Activated naive CD8-positive, alpha-beta T cell treated with anti-CD3 and anti-CD28 coated beads, Interleukin-2, amount 50 U/mL, for 24 hours (primary cell): ENCODE measurements at places on chromosomes 1 and 21.

- DNase-seq, result no peak
- peaks cover 50% of the 10 kb centered on the region for H3K4me1 ChIP-seq
- peaks cover 7% of the 10 kb centered on the region for H3K27me3 ChIP-seq
- H3K36me3 ChIP-seq, result no peaks in the 10 kb centered on the region
Measured at GRCh38 chr1:182719553-182719952, 35.2 kb upstream of the RGS8 start.

DNA sequence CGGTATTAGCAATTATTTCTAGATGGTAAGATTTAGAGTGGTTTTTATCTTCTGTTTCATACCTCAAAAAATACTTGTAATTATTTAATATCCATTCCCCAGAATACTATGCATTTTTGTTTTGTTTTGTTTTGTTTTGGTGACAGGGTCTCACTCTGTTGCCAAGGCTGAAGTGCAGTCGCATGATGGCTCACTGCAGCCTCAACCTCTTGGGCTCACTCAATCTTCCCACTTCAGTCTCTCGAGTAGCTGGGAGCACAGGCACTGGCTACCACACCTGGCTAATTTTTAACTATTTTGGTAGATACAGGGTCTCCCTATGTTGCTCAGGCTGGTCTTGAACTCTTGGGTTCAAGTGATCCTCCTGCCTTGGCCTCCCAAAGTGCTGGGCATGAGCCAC is 252.7 kb downstream of the AKT3 start:
- peak overlapping the region; percentile 75 for H3K27ac ChIP-seq
- peaks cover 43% of the 10 kb centered on the region for H3K4me1 ChIP-seq
- H3K36me3 ChIP-seq, result peaks cover 33% of the 10 kb centered on the region
- H3K27me3 ChIP-seq, result no peaks in the 10 kb centered on the region

DNA sequence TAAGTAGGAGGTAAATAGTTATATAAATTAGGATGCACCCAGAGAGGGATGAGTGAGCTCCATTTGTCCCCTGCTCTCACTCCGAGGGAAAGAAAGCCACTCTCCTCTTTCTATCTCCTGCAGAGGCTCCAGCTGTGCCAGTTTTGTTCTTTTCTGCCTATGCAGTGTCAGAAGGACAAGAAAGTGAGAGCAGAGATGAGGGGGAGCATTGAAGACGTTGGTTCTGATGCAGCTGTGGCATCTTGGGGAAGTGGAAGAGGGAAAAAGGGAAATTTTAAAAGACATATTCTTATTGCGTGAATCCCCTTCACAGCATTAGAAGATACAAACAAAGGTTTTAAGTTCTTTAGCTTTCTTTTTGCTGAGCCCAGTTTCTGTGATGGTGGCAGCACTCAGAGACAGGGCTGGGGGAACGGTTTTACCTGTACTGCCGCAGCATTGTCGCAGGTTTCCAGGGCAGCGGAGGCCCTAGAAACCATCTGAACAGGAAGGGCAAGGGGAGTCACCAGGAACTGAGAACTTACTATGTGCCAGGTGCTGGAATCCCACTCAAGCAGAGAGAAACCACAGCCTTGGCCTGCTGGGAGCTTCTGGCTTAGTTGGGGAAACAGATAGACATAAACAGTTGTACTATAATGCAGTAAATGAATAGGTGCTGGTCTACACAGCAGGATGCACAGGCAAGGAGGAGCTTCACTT is 44.9 kb upstream of the USP24 start:
- peak overlapping the region; percentile 29 for H3K27ac ChIP-seq
- H3K36me3 ChIP-seq, result no peaks in the 10 kb centered on the region
- H3K4me3 ChIP-seq, result no peak overlapping the region
- peaks cover 2% of the 10 kb centered on the region for H3K27me3 ChIP-seq
- H3K4me1 ChIP-seq, result peaks cover 22% of the 10 kb centered on the region

GRCh38 chr1:162892906-162893611 is 32.1 kb upstream of the CCDC190 start:
- no peak for DNase-seq
- no peak overlapping the region for H3K4me3 ChIP-seq

DNA sequence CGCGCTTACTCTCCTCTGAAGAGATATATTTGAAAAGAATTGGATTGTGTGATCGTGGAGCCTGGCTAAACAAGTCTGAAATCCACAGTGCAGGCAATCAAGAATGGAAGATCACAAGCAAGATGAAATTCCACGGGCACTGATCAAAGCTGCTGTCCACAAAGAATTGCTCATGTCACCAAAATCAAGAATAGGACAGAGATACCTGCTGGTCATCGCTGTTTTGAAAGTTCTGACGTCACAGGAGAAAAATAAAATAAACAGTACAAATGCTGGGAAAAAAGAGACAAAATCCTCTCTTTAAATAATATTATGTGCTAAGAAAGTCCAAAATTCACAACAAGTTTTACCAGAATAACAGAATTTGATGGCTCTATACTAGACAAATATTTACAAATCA is 12.0 kb upstream of the DESI2 start:
- no peaks in the 10 kb centered on the region for H3K36me3 ChIP-seq
- H3K27ac ChIP-seq, result no peak overlapping the region
- H3K27me3 ChIP-seq, result peaks cover 2% of the 10 kb centered on the region
- DNase-seq, result no peak
- H3K4me3 ChIP-seq, result no peak overlapping the region

DNA sequence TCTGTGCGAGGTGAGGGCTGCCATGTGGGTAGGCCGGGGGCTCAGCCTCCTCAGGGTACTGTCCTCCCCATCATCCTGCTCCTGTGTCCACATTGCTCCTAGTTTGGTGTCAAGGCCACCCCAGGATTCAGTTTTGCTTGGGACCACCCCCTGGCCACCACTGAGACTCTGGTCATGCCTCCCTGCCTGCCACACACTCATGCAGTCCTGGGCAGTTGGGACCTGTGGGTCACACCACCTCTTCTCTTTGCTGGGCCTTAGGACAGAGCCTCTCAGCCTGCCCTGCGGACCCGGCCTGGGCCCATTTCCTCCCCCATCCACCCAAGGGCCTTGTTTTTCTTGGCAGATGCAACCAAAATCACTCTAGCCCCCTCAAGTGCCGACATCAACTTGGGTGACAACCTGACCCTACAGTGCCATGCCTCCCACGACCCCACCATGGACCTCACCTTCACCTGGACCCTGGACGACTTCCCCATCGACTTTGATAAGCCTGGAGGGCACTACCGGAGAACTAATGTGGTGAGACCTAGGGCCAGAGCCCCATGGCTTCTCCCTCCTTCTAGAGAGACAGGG is 19.4 kb downstream of the TMEM81 start:
- H3K27ac ChIP-seq, result no peak overlapping the region
- no peaks in the 10 kb centered on the region for H3K27me3 ChIP-seq
- no peak overlapping the region for H3K4me3 ChIP-seq
- H3K36me3 ChIP-seq, result no peaks in the 10 kb centered on the region
- DNase-seq, result no peak

GRCh38 chr1:15088281-15088971 is 65.1 kb upstream of the TMEM51 start:
- DNase-seq, result no peak
- no peak overlapping the region for H3K4me3 ChIP-seq
- H3K36me3 ChIP-seq, result no peaks in the 10 kb centered on the region
- peaks cover 4% of the 10 kb centered on the region for H3K4me1 ChIP-seq

- no peak overlapping the region for H3K27ac ChIP-seq
- H3K27me3 ChIP-seq, result no peaks in the 10 kb centered on the region
- H3K4me3 ChIP-seq, result no peak overlapping the region
- H3K36me3 ChIP-seq, result no peaks in the 10 kb centered on the region
- no peaks in the 10 kb centered on the region for H3K4me1 ChIP-seq
- no peak for DNase-seq
Measured at GRCh38 chr1:81714636-81715035, 86.1 kb upstream of the ADGRL2 start.

- H3K36me3 ChIP-seq, result no peaks in the 10 kb centered on the region
- H3K27ac ChIP-seq, result peak overlapping the region; percentile 10
- no peaks in the 10 kb centered on the region for H3K27me3 ChIP-seq
- H3K4me3 ChIP-seq, result no peak overlapping the region
- no peak for DNase-seq
- peaks cover 29% of the 10 kb centered on the region for H3K4me1 ChIP-seq
Measured at GRCh38 chr1:193458628-193459027, 272.2 kb upstream of the B3GALT2 start.

GRCh38 chr1:171860696-171861095 is 19.4 kb downstream of the DNM3 start:
- H3K4me3 ChIP-seq, result no peak overlapping the region
- H3K4me1 ChIP-seq, result no peaks in the 10 kb centered on the region
- H3K27me3 ChIP-seq, result peaks cover 18% of the 10 kb centered on the region
- peaks cover 4% of the 10 kb centered on the region for H3K36me3 ChIP-seq

DNA sequence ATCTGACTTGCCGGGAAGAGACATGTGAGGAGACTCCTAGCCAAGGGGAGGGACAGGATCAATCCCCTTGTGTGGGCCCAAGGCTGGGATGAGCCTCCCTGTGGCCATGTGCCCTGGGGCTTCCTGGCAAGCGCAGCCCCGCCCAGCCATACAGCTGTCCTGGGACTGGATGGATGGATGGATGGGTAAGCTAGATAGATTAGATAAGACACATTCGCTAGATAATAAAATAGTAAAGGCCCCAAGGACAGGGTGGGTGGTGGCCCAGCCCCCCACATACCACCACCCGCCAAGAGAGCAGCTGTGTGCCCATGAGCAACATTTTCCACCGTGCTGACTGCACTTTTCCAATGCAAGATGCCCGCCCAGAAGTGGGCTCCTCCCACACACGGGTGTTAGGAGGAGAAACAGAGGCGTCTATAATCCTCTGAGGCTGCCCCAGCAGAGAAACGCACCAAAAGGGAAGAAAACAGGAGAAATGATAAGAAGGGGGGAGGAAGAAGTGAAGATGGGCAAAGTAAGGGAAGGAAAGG is 25.1 kb downstream of the ZBTB17 start:
- peak overlapping the region; percentile 78 for H3K4me3 ChIP-seq
- peak overlapping the region; percentile 100 for H3K27ac ChIP-seq
- peaks cover 90% of the 10 kb centered on the region for H3K4me1 ChIP-seq
- H3K36me3 ChIP-seq, result peaks cover 46% of the 10 kb centered on the region
- DNase-seq, result peak; percentile 88

DNA sequence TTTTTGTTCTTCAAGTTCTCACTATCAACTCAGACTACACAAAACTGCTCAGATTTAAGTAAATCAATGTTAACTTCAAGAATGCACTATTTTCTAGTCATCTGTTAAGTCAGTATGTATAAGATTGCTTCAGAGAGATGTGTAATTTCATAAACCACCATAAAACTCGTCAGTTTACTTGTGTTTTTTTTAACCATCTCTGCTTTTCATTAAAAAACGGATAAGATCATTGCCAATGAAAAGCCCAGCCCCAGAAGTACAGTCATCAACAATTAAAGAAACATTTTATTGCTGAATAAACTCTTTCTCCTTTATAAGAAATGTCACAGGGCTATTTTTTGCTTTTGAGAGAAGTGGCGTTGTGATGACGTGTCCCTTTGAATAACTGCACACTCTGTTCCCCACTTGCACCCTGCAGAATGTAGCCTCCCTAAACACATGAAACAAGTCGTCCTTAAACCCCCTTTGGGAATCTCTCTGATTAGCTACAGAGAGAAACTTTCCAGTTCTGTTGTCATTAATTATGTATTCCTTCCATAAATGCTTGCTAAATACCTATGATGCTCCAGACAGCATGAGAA is 202.7 kb upstream of the FOXD3 start:
- no peaks in the 10 kb centered on the region for H3K36me3 ChIP-seq
- no peak overlapping the region for H3K27ac ChIP-seq
- no peak overlapping the region for H3K4me3 ChIP-seq
- peaks cover 7% of the 10 kb centered on the region for H3K27me3 ChIP-seq

DNA sequence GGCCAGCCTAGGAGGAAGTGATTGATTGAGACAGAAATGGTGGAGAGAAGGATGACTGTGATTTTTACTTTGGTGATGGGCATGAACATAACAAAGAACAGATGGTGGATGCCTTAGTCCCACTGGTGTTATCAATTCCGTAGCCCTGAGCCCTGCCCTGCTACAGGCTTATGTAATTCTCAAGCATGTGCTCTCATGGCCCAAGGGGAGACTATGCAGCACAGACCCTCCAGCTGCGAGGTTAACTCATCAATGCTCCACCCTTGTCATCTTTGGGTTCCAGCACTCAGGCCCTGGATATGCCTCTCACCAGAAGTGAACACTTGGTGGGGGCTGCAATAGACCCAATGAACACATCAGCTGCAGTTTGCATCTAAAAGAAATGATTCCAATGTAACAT is 62.7 kb upstream of the LRRC8D start:
- DNase-seq, result no peak
- peaks cover 12% of the 10 kb centered on the region for H3K36me3 ChIP-seq
- peak overlapping the region; percentile 72 for H3K4me3 ChIP-seq
- H3K27me3 ChIP-seq, result no peaks in the 10 kb centered on the region

- no peak for DNase-seq
- no peak overlapping the region for H3K27ac ChIP-seq
- no peaks in the 10 kb centered on the region for H3K27me3 ChIP-seq
- H3K4me3 ChIP-seq, result no peak overlapping the region
Measured at GRCh38 chr1:40797668-40798010, 14.1 kb downstream of the KCNQ4 start.

- peaks cover 2% of the 10 kb centered on the region for H3K4me1 ChIP-seq
- peak; percentile 31 for DNase-seq
- no peak overlapping the region for H3K27ac ChIP-seq
Measured at GRCh38 chr21:34367320-34367935, 3.6 kb downstream of the KCNE2 start.

DNA sequence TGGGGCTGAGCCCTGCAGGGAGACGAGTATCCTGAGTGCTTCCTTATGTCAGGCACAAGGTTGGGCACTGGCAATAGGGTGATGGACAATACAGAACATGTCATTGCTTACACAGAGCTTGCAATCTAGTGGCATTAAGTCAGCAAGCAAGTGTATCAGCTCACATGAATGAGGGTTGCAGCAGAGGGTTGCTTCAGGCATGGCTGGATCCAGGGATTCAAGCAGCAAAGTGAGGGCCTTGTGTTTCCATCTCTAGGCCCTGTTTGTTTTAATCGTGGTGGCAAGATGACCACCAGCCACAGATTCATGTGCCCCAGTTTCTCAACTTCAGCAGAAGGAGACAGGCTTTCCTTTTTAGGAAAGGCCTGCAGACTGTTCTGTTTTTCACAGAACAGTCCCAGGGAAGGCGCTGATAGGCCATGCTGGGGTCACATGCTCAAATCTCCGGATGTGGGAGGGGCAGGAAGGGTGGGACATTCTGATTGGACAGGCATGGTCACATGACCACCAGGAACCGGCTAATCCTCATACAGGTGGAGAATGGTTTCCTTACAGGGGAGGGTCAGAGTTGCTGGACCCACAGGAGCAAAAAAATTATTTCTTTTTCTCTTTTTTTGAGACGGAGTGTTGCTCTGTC is 14.4 kb downstream of the PLOD1 start:
- peaks cover 27% of the 10 kb centered on the region for H3K36me3 ChIP-seq
- H3K27ac ChIP-seq, result no peak overlapping the region
- no peak overlapping the region for H3K4me3 ChIP-seq
- H3K27me3 ChIP-seq, result no peaks in the 10 kb centered on the region

DNA sequence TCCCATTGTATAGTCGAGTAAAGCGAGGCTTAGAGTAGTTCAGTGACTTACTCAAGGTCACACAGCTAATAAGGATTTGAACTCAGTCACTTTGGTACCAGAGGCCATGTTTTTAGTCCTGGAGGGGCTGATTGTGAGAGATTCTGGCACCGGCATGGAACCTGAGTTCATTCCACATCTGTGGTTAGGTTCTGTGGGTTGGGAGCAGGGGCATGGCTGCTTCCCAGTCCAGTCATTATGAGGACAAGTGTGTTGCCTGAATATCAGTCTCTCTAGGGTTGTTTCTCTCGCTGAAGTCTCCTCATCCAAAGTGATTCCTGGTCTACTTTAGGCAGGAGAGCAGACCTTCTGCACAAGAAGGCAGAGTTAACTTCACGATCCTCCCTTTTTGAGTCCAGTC is 90.6 kb downstream of the C1orf94 start:
- no peaks in the 10 kb centered on the region for H3K36me3 ChIP-seq
- H3K4me1 ChIP-seq, result no peaks in the 10 kb centered on the region
- DNase-seq, result no peak
- no peak overlapping the region for H3K27ac ChIP-seq
- peaks cover 11% of the 10 kb centered on the region for H3K27me3 ChIP-seq
